ENCODE measurements at places on chromosomes 7 and 10.

GRCh38 chr7:44155191-44156185, 14.4 kb upstream of the MYL7 start:
- DNase-seq, result no peak

- DNase-seq, result no peak
Measured at GRCh38 chr10:79355420-79356017, 8.2 kb downstream of the PPIF start.

- DNase-seq, result no peak
Measured at GRCh38 chr10:81073155-81073554, 535.5 kb downstream of the SH2D4B start.

GRCh38 chr10:101030496-101031127, 317 bp downstream of the PDZD7 start:
- no peak for DNase-seq

GRCh38 chr10:44466236-44466635, 81.3 kb upstream of the CXCL12 start:
- no peak for DNase-seq

- no peak for DNase-seq
Measured at GRCh38 chr7:94251-94801, 98.0 kb upstream of the FAM20C start.

GRCh38 chr7:151796871-151797537, 79.9 kb downstream of the PRKAG2 start:
- no peak for DNase-seq

DNA sequence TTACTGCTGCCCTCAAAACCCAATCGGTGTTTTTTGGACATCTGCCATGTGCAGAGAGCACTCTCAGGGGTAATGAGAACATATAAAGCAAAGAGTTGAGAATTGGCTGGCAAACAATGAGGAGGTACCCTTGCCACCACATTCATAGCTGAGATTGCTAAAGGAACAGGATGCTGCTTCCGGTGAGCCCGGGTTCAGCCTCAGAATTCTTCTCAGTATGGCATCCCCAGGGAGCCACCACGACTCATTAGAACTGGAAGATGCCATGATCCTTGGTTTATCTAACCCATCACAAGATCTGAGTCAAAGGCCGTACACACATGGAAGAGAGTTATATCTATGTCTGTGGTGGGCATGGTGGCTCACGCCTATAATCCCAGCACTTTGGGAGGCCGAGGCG, 174.4 kb downstream of the ARID5B start:
- DNase-seq, result no peak

- DNase-seq, result no peak
Measured at GRCh38 chr7:28178599-28178998, 2.0 kb downstream of the JAZF1 start.

DNA sequence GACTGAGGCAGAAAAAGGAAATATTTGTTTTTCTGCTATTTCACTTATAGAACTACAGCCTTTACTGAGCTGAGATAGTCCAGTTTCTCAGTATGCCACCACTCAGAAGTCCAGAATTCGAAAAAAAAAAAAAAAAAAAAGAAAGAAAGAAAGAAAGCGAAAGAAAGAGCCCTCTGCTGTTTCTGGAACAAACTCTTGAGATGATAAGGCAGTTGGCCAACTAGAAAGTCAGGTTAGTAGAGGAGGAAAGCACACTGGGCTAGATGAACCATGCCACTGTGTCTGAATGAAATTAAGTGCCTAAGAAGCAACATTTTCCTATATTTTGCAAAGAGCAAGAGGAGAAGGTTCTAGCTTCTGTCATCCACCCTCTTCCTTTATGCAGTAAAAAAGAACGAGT, 403.8 kb downstream of the SORCS3 start:
- no peak for DNase-seq

DNA sequence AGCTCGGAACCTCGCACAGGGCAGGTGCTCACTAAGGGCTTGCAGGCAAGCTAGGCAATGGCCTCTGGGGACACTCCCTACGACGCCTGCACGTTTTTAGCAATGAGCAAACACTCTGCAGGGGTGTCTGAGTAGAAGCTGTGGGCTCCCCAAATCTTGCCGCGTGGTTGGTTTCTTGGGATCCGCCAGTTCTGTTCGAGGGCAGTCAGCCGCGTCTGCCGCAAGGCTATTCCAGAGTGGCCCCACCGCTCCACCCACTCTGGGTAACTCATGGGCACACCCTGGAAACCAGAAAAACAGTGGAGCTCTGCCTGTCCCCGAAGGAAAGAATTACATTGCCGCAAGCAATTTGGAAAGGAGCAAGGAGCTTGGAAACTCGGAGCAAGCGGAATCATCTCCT, 189.3 kb upstream of the LYZL2 start:
- DNase-seq, result no peak

GRCh38 chr10:117075064-117075463, 63.0 kb downstream of the VAX1 start:
- DNase-seq, result peak; percentile 15

GRCh38 chr10:75772153-75772887, 340.9 kb downstream of the LRMDA start:
- DNase-seq, result peak; percentile 90

GRCh38 chr7:101378751-101379174, 16.1 kb downstream of the COL26A1 start:
- no peak for DNase-seq

GRCh38 chr10:23604613-23605012, 165.7 kb downstream of the OTUD1 start:
- no peak for DNase-seq

DNA sequence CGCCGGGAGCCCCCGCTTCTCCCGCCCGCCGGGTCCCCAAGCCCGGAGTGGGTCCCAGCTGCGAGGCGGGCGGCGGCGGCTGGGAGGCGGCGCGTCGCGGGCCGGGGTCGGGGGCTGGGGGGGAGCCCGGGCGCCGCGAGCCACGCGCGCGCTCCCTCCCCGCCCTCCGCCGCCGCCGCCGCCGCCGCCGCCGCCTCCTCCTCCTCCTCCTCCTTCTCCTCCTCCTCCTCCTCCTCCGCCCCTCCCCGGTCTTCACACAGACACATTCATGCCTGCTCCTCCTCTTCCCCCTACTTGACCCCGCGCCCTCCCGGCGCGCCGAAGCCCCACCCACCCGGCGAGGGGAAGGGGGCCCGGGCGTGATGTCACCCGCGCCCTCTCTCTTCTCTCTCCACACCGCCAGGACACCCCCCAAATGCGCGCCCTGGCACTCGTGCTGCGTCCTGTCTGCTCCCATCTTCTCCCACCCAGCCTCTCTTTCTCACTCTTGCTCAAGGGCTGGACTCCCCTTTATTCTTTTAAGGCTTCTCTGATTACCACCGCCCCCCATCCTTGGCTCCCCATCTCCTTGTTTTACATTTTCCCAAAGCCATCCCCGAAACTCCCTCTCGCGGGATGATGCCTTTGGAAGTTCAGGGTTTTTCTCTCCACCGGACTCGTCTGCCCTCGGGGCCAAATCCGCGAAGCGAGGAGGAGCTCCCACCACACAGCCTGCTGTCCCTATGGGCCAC, 967 bp upstream of the GLI3 start:
- peak; percentile 20 for DNase-seq

DNA sequence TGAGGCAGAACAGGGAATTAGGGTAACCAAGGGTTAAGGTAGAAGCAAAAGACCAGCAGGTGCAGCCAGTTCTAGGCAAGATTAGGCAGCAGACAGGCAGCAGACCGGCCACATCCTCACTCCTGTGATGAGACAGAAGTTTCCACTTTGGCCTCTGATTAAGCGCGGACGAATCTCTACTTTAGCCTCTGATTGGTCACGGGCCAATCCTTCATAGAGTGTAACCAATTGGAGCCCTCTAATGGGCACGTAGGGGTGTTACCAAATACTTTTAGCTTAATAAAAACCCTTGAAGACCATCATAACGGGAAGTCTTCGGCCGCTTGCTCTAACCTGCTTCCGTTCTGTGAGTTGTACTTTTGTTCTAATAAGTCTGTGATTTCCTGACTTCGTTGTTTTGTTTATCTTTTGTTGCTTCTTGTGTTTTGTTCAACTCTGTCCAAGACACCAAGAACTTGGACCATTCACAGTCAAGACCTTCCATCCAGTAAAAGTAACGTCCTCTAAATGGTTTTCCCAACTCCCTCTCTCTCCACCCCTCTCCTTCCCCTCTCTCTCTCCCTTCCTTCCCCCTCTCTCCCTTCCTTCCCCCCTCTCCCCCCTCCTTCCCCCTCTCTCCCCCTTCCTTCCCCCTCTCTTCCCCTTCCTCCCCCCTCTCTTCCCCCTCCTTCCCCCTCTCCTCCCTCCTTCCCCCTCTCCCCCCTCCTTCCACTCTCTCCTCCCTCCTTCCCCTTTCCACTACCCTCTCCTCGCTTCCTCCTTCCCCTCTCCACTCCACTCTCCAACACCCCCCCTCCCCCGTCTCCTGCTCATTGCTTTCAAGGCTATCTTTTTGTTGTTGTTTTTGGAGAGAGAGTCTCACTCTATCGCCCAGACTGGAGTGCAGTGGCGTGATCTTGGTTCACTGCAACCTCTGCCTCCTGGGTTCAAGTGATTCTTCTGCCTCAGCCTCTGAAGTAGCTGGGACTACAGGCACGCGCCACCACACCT, 13.2 kb upstream of the MALSU1 start:
- no peak for DNase-seq

- DNase-seq, result no peak
Measured at GRCh38 chr10:127992376-127992775, 85.5 kb downstream of the PTPRE start.

DNA sequence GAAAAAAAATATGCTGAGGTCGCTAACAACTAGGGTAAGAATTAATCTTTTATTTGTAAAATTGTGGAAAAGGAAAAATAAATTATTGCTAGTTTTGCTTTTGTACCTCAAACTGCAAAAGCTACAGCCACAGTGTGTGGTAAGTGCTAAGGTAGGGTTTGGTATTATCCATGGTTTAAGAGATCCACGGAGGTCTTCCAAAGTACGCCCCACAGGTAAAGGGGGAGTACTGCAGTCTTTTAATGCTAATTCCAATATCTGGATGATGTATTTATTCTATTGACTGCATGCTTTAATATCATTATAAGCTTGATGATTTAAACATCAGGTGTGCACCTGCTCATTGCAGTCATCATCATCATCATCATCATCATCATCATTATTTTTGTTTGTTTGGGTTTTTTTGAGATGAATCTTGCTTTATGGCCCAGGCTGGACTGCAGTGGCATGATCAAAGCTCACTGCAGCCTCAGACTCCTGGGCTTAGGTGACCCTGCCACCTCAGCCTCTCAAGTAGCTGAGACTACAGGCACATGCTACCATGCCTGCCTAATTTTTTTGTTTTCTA, 38.4 kb upstream of the BMS1 start:
- no peak for DNase-seq

- DNase-seq, result no peak
Measured at GRCh38 chr7:99001482-99002147, 123.3 kb downstream of the TRRAP start.

- DNase-seq, result no peak
Measured at GRCh38 chr10:131577786-131578471, 266.4 kb upstream of the TCERG1L start.

GRCh38 chr7:9030976-9031375, 597.6 kb downstream of the NXPH1 start:
- DNase-seq, result no peak

DNA sequence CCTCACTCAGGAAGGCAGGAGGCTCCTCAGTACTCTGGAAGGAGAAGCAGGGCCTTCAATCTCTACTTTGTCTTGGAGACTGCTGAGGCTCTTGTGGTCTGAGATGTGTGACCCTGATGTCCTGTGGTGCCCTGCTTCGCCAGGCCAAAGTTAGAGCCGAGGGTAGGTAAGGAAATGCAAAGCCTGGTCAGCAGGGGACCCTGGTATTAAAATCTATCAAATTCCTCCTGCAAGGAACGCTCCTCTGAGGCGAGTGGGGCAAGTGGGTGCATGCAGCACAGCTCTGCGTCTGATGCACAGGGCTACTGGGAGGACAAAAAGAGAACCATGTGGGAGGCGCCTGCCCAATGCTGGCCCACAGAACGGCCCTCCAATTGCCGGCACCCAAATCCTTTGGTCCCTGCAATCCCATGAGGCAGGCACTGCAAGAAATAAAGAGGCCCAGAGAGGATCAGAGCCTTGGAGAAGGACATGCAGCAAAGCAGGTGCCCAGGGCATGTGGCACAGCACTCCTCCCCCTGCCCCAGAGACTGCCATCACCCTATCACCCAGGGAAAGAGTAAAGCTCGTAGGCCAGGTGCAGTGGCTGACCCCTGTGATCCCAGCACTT, 23.1 kb upstream of the ZMIZ1 start:
- DNase-seq, result no peak

DNA sequence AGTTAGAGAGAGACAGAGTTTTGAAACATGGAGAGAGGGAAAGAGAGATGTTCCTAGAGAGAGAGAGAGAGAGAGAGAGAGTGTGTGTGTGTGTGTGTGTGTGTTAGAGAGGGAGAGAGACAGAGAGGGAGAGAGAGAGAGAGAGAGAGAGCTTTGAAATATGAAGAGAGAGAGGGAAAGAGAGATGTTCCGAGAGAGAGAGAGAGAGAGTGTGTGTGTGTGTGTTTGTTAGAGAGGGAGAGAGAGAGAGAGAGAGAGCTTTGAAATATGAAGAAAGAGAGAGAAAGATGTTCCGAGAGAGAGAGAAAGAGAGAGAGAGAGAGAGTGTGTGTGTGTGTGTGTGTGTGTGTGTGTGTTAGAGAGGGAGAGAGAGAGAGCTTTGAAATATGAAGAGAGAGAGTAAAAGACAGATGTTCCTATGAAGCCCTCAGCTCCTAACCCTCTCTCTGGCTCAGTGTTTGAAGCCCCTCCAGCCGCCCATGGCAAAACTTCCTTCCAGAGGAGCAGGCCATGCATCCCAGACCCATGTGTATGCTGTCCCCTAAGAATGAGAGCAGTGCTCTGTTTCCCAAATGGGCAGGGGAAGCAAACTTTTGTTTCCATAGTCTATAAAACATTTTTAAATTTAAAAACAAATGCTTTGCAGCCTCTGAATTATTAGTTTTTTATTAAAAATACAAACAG, 130.9 kb downstream of the KCNMA1 start:
- no peak for DNase-seq

- DNase-seq, result no peak
Measured at GRCh38 chr10:72424561-72424960, 69.8 kb upstream of the DNAJB12 start.

GRCh38 chr10:130636313-130636930, 500.2 kb downstream of the GLRX3 start:
- DNase-seq, result peak; percentile 3

GRCh38 chr10:131854579-131855335, 46.1 kb upstream of the PPP2R2D start:
- no peak for DNase-seq

DNA sequence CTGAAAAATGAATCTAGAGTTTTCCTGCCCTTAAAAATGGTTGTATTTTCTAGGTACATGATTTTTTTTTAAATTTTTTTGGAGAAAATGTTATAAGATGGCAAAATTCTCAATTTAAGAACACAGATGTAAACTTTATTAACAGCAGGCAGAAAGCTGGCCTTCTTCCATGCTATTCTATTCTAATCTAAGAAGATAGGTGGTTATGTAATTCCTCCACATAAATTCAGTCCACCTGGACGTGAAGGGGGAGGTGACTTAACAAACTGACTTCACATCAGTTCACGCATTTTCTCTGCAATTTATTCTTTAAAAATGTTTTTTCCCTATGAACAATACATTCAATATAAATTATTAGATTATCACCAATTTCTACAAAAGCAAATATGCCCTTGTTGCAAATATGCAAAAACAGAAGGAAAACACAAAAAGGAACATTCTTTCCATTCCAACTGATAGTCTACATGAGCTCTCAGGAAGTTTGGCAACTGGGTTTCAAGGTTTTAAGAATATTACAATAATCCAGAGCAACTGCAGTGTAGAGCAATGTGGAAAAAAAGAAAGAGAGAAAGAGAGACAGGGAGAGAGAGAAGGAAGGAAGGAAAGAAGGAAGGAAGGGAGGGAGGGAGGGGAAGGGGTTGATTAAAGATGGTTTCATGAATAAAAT, 76.8 kb downstream of the HIBADH start:
- DNase-seq, result no peak

GRCh38 chr7:92595281-92595680, 5.1 kb upstream of the FAM133B start:
- no peak for DNase-seq
